ENCODE measurements at places on chromosomes 2 and 18. TPM values are rescaled to one million over a fixed set of nuclear protein-coding genes. Genes with fewer than 3 reads are reported as not detected.

CHRNA1 gene
- total RNA-seq = not detected

DNA sequence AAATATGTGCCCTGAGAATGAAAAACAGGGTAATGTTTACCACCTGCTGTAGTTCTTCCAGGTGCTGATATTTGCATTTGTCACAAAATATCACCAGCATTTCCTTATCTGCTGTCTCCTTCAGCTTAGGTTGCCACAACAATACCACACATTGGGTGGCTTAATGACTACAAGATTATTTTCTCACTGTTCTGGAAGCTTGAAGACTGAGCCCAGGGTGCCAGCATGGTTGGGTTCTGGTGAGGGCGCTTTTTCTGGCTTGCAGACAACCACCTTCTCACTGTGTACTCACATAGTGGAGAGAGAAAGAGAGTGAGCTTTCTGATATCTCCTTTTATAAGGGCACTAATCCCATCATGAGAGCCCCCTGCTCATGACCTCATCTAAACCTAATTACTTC is 407.5 kb upstream of the RGPD4 start:
- no peak for DNase-seq

DNA sequence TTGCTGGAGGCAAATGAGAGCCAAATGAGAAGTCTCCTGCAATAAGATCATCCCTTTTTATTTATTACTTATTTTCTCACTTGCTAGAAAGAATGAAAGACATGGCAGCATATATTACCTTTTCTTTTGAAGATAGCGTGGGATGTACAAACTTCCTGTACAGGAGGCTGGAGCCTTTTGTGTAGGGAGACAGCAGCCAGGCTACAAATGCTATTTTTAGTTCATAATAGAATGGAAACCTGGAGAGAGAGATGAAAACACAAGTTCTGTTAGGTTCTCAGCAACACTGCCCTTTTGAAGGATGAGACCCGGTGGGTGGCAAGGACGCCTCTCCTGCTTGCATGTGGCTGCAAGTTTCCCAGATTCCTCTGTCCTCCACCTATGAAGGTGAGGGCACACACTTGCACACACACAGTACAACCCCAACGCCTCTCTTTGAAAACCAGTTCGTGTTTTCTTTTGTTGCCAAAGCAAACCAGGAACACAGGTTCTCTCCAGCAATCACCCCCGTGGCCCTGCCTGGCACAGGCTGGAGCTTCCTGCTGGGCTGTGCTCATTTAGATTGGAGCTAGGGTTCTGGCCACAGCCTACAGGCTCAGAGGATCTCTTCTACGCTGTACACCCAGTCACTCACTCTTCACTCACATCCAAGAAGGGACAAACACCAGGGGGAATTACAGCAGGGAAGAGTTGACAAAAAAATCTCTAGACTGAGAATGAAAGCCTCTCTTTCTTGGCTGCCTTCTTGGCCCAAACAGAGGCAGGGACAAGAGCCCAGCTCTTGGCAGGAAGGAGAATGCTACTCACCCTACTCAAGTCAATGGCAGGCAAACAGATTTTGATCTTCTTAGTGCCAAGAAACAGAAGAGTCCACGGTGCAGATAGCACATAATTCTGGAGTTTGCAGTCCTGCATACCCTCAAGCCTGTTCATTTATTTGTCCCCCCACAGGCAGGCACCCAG is 55.6 kb downstream of the MRPL35 start:
- no peak for DNase-seq

GRCh38 chr2:217067787-217068186 is 207.9 kb upstream of the TNP1 start:
- DNase-seq = no peak

ITGB6 gene
- total RNA-seq = 227 TPM

DNA sequence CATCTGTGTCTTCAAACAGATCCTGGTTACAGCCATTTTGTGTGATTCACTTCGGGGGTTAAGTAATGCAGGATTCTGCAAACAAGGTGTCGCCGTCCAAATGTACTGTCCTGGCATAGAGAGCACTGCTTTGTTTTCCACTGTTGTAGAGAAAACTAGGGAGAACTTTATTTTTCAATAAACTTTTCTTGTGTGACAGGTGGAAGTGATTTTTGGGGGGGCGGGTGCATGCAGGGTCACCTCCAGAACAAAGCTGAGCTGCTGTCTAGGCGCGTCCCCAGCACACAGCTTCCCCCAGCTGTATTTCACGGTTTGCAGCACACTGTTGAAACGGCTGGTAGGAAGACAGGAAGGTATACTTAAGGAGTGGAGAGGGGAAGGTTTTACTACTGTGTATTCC is 200.6 kb downstream of the MGAT5 start:
- no peak for DNase-seq

DNA sequence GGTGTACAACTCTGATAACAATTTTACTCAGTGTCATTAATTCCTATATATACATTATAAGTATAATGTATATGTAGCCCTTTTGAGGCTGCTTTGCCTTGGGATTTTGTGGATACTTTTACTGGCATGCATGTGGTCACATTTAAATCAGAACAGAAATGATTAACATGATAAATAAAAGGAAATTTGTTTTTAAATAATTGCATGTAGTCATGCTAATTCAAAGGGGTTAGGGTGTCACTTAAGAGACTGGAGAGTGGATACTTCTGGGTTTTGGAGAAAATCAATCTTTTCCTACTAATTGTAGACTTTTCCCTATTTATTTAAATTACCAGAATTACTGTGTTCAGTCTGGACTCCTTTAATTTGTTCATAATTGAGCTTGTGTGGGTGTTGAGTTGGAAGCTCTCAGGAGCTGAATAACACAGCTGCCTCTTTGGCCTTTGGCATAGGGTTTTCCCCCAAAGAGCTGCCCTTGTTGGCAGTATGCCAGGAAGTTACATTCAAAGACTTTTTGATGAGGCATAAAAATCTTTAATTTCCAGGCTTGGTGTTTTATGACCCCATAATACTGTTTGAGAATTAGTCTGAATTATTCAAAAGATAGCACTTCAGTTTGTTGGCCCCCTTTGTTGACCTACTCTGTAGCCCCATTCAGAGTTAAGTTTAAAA is 484.7 kb upstream of the NRP2 start:
- no peak for DNase-seq

KCNG2 gene
- total RNA-seq = 1.1 TPM

ACTG2 gene
- total RNA-seq = 70.2 TPM

DNA sequence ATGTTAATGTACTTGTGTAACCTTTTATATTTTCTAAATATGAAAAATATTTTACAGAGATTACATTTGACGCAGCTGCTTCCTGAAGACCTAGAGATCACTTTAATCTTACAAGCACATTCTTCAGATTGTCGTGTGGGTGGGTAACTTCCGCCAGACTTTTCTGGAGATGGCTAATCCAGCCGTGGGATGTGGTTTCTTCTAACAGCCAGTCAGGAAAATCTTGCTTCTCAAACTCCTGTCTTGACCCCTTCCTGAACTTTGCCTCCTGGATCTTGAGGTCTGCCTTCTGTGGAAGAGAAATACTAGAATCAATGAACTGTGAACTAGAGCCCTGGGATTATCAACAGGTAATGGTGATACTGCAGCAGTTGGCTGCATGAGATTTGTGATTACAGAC is 401.6 kb upstream of the TNP1 start:
- DNase-seq = no peak

DNA sequence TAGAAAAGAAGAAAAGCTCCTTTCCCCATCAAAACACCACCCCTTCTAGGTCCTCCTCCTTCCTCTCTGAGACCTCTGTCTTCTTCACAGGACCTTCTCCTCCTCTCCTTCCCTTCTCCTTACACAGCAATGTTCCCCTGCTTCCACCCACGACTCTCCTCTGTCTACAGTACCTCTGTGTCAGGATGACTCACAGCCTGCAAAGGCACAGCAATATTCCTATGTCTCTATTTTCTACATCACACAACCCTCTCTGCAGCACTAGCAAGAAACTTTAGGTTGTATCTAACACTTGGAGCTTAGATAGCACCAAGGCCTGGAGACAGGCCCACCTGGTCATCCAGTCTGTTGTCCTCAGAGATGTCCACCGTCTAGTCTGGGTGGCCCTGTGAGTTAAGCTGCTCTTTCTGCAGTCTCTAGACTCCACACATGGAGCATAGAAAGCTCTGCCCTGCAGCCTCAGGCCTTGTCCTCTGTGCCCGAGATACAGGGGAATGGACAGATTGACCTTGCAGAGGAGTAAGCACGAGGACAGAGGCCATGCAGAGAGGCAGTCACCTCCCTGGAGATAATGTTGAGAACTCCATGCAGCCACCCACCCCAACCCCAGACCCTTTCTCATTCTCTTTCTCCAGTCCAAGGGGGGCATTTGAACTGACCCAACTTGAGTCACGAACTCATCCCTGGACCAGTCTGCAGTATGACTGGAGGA is 212.0 kb downstream of the TNS1 start:
- no peak for DNase-seq

NEU4 gene
- not detected for total RNA-seq

DNA sequence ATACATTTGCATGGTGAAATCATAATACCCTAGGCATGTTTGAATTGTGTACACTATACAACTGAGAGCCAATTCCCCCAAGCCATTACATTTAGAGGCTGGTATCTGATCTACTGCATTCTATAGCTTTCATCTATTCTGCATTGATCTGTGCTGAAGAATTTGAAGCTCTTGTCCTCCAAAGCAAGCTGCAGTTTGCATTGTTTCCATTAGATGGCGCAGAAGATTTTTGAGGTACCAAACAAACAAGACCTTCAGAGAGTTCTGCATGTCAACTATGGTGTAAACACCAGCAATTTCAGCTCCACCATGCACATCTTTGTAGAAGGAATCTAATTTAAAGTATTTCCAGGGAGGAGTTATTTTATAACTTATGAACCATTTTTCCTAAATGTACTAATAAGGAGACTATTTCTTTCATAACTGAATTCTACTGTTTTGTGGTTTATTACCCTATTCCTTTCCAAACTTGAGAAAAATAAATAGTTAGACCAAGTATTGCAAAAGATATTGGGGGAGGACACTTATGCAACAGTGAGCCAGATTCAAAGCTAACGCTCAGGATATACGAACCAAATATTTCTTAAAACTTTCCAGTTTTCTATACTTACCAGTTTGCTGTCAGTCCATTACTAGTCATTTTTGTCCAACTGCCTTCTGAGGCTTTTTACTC is 761.8 kb upstream of the ACVR2A start:
- DNase-seq = peak; percentile 51

- no peak for DNase-seq
These were observed 834.4 kb upstream of the DDX18 start for GRCh38 chr2:116979916-116980764.

GRCh38 chr2:38450509-38450908 is 73.4 kb upstream of the ATL2 start:
- no peak for DNase-seq

- no peak for DNase-seq
These were observed 289.5 kb upstream of the REV1 start for GRCh38 chr2:99779276-99779675.

CDK15 gene
- 0.73 TPM for total RNA-seq

- no peak for DNase-seq
These were observed 868 bp upstream of the PKDCC start for GRCh38 chr2:42046819-42047487.

DNA sequence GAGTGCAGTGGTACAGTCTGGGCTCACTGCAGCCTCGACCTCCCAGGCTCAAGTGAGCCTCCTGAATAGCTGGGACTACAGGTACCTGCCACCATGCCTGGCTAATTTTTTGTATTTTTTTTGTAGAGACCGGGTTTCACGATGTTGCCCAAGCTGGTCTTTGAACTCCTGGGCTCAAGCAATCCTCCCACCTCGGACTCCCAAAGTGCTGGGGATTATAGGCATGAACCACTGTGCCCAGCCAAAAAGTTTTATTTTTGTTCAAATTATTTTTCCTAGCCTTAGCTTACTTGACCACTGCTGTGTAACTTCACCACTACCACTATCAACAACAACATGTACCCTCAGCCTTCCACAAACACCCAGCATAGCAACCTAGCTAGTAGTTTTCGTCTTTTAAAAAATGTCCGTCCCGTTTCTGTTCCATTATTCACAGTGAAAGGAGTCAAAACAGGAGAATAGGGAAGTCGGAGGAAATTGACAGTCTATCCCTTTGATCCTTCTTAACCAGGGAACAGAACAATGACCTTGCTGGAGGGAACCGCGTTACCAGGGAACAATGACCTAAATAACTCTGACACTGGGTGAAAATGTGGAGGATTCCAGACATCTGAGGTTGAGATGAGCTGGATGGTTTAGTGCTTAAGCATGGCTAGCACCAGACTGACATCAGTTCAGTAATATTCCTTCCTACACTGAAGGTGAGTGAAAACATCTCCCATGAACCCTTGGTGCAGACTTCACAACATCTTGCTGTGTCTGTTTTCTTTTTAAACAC is 69.2 kb upstream of the ARL4C start:
- no peak for DNase-seq

XIRP2 gene
- 0.08 TPM for total RNA-seq

All from left lung (tissue), 14 donors.